ENCODE measurements at places on chromosomes 11 and 22.

- no peak for DNase-seq
Observed at GRCh38 chr11:117492578-117493251, 165.1 kb downstream of the CEP164 start.

DNA sequence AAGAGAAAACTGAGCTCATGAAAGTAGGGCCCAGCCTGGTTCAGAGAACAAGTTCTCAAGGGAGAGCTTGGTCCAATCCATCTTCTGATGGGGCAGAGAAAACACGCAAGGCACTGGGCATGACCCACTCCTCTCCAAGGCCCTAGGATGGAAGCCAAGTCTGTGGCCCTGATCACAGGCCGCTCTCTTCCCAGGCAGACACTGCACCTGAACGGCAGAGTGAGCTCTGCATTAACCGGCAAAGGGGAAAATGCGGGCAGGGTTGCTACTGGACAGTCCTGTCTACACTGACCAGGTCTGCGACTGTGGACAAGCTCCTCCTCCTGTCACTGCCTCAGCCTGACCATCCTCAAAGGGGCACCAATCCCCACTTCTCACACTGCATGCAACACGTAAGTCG lies 49.3 kb downstream of the SGSM3 start:
- DNase-seq, result no peak

DNA sequence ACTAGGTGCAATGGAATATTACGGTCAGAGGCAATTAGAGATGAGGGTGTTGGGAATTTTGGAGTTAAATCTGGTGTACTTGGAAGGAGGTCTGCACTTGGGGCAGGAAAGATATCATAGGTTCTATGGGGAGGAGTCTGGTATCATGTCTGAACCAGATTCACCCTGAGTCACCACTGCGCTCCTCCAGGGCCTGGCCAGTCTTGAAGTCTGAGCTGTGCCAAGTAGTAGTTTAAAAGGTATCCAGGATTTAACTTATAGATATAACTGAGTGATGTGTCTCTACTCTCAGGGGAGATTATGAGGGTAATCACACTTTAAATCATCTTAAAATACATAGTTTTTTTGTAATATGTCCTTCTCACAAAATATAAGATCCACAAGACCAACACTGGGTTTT lies 6.6 kb downstream of the CNGA4 start:
- no peak for DNase-seq

DNA sequence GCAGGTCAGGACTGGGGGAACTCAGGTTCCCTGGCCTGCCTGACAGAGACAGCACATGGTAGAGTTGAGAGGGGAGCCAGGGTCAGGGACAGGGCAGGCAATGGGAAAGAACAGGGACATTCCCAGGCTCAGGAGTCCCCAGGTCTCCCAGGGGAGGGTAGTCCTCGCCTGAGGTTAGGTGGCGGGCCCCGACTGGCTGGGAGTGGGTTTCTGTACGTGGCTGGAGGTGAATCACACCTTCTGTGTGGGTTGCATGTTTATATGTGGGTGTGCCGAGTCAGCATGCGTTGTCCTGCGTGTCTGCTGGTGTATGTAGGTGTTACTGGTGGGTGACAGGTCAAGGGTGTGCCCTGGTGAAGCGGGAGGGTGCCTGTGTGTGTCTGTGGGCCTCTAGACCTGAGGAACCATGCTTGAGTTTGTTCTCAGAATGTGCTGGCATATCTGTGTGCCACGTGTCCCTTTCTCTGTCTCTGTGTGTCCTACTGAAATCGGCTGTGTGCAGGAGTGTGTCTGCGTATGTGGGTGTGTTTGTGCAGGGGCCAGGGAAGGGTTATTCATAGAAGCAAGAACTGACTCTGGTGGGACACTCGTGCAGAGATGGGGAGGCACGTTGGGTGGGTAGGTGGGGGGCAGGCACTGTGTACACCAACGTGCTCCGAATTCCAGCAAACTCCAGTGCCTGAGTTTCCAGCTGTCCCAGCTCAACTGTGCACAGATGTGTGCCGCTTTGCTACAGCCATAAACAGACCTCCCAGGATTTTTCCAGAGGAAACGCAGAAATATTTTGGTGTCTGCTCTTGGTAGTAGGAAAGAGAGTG lies 23.8 kb upstream of the OAF start:
- DNase-seq, result no peak

GRCh38 chr11:33804471-33804870 lies 30.2 kb upstream of the FBXO3 start:
- no peak for DNase-seq

GRCh38 chr11:10319702-10320558 lies 15.1 kb downstream of the ADM start:
- no peak for DNase-seq

- no peak for DNase-seq
Observed at GRCh38 chr11:134045799-134046635, 22.9 kb upstream of the JAM3 start.

- DNase-seq, result no peak
Observed at GRCh38 chr11:106088896-106089295, 11.4 kb downstream of the AASDHPPT start.

GRCh38 chr11:40010011-40010410 lies 1449.4 kb downstream of the LRRC4C start:
- no peak for DNase-seq

GRCh38 chr11:48307760-48308386 lies 1.9 kb downstream of the OR4S1 start:
- DNase-seq, result peak; percentile 45

DNA sequence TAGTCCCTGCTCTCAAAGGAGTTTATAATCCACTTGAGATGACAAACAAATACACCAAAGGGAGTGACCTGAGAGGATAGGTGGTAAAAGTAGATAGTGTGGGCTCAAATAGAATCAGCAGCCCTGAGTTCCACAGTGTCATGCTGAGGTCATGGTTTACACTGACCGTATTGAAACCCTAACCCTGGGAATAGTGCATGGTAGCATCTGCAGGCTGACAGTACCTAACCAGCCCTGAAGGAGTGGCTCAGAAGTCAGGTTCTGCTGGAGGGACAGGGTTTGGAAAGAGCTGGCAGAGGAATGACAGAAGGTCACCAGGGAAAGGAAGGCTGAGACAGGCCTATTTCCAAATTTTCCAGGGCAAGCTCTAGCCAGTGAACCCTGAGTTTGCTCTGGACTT lies 9.2 kb upstream of the TMPRSS5 start:
- DNase-seq, result no peak

GRCh38 chr11:11148104-11148509 lies 204.9 kb downstream of the CSNK2A3 start:
- DNase-seq, result no peak

DNA sequence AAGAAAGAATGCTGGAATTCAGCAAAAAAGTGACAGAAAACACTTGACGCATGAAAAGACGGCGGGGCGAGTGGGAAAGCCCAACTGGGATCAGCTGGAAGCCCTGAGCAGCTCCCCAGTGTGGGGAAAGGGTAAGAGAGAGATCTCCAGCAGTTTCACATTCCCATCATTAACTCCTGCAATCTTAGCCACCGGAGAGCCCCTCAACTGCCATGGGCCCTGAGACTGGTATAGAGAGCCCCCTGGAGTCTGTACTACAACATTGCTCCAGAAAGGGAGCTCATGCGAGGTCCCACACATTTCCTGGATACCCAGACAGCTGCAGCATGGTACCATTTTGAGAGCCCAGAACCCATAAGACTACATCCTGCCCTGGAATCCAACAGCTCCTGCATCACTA lies 31.1 kb downstream of the MRGPRX4 start:
- DNase-seq, result no peak

DNA sequence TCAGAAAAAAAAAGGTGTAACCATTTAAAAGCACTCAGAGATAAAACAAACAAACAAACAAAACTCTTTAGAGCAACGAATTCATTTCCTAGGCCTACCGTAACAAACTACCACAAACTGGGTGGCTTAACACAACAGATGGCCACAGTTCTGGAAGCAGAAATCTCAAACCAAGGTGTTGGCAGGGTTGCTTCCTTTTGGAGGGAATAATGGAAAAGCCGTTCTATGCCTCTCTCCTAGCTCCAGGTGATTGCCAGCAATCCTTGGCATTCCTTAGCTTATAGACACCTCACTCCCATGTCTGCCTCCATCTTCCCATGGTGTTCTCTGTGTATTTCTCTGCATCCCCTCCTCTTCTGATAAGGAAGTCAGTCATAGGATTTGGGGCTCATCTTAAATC lies 200.4 kb downstream of the RAB38 start:
- no peak for DNase-seq

- no peak for DNase-seq
Observed at GRCh38 chr11:7520981-7521487, 7.2 kb downstream of the PPFIBP2 start.

DNA sequence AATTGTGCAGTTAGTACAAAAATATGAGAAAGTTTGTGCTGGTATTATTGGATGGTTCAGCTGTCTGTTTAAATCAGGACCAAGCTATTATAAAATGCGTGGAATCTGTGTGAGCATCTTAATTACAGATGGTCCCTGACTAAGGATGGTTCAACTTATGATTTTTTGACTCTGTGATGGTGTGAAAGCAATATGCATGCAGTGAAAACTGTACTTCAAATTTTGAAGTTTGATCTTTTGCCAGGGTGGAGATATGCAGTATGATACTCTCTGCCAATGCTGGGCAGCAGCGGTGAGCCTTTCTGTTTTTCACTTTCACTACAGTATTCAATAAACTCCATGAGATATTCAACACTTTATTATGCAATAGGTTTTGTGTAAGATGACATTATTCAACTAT lies 189.3 kb downstream of the CHST1 start:
- DNase-seq, result no peak

DNA sequence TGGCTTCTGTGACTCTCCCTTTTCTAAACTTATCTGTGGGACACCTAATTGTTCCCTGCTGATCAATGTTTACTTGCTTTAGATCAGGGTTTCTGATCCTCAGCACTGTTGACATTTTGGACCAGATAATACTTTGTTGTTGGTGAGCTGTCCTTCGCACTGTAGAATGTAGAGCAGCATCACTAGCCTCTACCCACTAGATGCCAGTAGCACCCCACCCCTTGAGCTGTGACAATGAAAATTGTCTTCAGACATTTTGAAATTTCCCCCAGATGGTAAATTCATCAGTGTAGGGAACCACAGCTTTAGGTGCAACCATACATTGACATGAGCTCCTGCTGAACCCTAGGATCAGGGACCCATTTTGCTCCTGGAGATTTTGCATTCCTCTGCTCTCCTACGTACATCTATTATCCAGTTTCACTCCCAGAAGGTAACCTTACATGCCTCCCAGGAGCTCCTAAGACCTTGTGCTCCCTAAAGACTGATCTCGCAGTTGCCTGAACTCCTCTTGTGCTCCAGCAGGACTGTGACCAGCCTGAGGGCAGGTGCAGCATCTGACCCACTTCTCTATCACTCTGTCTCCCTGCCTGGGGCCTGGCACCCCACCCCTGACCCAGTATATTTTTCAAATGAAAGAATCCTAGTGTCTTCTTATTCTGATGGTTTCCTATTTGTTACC lies 107.8 kb downstream of the FAR1 start:
- DNase-seq, result no peak

- no peak for DNase-seq
Observed at GRCh38 chr11:109123816-109124787, 297.9 kb upstream of the C11orf87 start.

GRCh38 chr11:113242767-113243397 lies 71.5 kb upstream of the TTC12 start:
- DNase-seq, result no peak

DNA sequence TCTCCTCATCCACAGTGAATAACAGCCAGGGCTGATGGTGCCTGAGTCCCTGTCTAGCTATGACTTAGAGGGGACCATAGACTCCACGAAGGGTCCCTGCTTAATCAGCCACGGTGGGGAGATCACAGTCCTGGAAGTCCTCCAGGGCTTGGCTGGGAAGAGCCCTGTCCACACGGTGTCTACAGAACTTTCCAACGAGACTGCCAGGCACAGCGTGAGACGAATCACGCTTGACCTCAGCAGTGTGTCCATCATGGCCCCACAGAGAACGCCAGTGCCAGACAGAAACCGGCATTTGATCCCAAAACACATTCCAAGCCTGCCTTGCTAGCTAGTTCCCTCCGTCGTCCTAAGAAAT lies 143.4 kb downstream of the CRYBB2 start:
- DNase-seq, result no peak

- no peak for DNase-seq
Observed at GRCh38 chr11:88807349-88807748, 258.4 kb downstream of the GRM5 start.

Measured in NCI-H1048 (cell line).